ENCODE measurements at places on chromosomes 2 and 18. TPM values are rescaled to one million over a fixed set of nuclear protein-coding genes. Genes with fewer than 3 reads are reported as not detected.

STARD6 gene
- total RNA-seq = not detected

FSIP2 gene
- total RNA-seq = 0.25 TPM

EML6 gene
- 1.6 TPM for total RNA-seq

SNTG2 gene
- not detected for total RNA-seq

ALK gene
- total RNA-seq = 0.37 TPM

GLI2 gene
- 0.76 TPM for total RNA-seq

MAPRE3 gene
- total RNA-seq = 0.57 TPM

ASB18 gene
- total RNA-seq = not detected

NAT8 gene
- total RNA-seq = not detected

B3GNT7 gene
- total RNA-seq = 0.17 TPM

RAB6C gene
- total RNA-seq = 0.02 TPM

CTIF gene
- total RNA-seq = 19.7 TPM

LIMS4 gene
- 0.94 TPM for total RNA-seq

PLEK gene
- 0.25 TPM for total RNA-seq

ATG9A gene
- 73.3 TPM for total RNA-seq

COLEC11 gene
- 0.10 TPM for total RNA-seq

ACTG2 gene
- total RNA-seq = 0.89 TPM

MC4R gene
- total RNA-seq = not detected

DIS3L2 gene
- 10.6 TPM for total RNA-seq

ANTXR1 gene
- total RNA-seq = 38.6 TPM

IL36B gene
- not detected for total RNA-seq

SMIM21 gene
- not detected for total RNA-seq

GNAL gene
- total RNA-seq = 0.15 TPM

CCDC141 gene
- total RNA-seq = not detected

ABCB11 gene
- 0.02 TPM for total RNA-seq

OTOF gene
- total RNA-seq = not detected

TSPYL6 gene
- total RNA-seq = not detected

GPR45 gene
- not detected for total RNA-seq

UGT1A3 gene
- not detected for total RNA-seq

SULT1C2 gene
- total RNA-seq = 0.22 TPM
